SK-MEL-5 (cell line): ENCODE measurements at places on chromosomes 3 and 15. TPM values are rescaled to one million over a fixed set of nuclear protein-coding genes. Genes with fewer than 3 reads are reported as not detected.

GRCh38 chr3:48273594-48274211 lies 32.8 kb downstream of the ZNF589 start:
- DNase-seq: peak; percentile 76

DNA sequence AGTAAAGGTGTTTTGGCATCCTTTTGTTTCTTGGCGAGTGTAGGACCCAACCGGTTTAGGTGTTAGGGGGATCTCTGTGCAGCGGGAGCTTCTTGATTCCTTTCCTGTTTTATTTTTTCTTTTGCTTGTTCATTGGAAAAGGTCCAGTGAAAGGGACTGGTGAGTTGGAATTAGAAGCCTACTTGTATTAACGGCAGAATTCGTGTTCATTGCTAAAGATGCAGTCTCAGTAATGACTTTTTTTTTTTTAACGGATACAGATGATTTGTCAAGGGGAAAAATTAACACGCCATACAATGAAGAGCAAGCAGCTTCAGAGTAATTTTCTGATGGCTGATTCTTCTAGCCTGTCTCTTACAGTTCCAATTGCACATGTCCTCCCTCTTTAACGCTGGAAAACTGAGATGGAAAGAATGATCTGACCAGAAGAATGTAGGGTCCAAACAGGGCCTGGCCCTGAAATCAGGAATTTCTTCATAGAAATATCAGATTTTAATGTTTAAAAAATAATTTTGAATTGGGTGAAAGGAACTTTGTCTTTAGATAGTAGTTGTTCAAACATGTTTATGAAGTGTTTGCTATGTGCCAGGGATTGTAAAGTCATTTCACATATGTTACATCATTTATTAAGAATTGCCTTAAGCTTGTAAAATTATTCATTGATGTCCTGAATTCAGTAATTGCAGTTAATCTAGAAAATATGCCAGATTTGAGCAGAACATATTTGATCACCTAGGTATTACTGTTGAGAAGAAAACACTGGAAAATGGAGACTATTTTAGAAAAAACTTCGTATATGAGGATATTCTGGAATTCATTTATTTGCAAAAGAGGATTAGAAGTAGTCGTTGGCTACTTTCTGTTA lies 1.4 kb downstream of the MAPK6 start:
- no peak for DNase-seq

GRCh38 chr15:67161881-67162280 lies 92.6 kb downstream of the AAGAB start:
- no peak for DNase-seq

- DNase-seq: no peak
Observed at GRCh38 chr3:126542340-126543241, 16.1 kb downstream of the C3orf22 start.

DNA sequence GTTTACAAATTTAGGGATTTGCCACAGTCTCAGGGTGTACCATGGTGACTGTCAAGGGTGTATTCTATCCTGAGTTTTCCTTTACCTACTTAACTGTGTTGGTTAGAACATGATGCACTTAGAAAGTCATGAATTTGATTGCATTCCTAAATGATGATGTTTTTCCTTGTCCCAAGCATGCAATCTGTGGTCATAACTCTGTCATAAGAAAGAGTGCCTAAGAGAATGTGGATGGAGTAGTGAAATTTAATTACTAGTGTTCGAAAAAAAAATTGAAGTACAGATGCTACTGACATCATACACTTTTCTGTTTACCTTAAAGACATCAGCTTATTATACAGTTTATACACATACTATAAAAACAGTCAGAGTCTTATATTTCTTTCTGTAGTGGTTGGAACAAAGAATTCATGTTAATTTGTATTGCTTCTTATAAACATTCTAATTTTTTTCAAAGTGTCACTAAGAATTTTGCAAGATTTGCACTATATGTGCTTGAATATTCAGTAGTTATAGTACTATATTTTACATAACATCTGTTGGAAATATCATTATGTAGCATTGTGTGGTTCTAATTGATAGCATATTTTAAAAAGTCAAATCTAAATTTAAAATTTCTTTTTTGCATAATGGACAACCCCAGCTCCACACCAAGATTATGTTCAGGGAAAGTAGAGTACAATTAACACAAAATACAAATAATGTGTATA lies 231.3 kb upstream of the KCNMB2 start:
- DNase-seq: no peak

- no peak for DNase-seq
Observed at GRCh38 chr3:13072600-13073325, 466 bp downstream of the IQSEC1 start.

DNA sequence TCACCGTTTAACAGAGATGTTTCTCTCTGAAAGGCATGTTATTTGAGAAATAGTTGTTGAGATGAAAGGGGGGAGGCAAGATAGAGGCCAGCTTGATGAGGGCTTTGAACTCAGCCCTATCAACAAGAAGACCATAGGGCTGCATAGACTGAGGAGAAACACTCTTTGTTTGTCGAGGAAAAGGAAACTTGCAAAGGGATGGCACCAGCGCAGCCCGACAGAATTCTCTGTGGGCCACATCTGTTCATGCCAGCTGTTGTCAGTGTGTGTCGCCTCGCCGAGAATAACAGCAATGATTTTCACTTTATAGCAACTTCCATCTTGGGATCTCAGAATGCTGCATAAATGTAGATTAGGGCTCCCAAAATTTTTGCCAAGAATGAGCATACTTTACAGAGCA lies 478.3 kb upstream of the TPRG1 start:
- DNase-seq: no peak

- peak; percentile 6 for DNase-seq
Observed at GRCh38 chr3:141498598-141499223, 11.9 kb downstream of the RASA2 start.

DNA sequence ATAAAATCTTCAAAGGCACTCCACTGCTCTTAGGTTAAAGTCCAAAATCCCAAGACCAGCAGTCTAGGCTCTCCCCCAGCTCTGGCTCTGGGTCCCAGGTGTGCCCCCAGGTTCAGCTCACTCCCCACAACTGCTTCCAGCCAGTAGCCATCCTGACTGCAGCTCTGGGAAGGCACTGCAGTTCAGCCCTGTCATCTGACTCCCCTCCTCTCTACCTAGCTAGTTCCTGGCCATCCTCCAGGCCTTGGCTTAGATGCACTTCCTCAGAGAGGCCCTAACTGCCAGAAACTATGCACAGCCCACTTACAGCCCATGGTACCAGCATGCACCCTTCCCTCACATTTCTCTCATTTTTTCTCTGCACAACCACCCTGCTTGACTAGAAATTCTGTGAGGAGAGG lies 25.5 kb downstream of the TBC1D2B start:
- DNase-seq: no peak

DNA sequence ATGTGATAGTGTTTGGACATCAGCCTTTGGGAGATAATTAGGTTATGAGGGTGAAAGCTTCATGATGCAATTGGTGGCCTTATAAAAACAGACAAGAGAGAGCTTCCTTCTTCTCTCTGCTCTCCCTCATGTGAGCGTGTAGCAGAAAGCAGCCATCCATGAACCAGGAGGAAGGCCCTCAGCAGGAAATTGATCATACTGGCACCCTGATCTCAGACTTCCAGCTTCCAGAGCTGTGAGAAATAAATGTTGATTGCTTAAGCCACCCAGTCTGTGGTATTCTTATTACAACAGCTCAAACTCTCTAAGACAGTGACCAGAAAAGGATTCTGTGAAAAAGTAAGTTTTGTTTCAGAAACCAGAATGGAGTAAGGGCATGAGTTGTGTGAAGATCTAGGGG lies 13.3 kb downstream of the STAC start:
- DNase-seq: no peak

DNA sequence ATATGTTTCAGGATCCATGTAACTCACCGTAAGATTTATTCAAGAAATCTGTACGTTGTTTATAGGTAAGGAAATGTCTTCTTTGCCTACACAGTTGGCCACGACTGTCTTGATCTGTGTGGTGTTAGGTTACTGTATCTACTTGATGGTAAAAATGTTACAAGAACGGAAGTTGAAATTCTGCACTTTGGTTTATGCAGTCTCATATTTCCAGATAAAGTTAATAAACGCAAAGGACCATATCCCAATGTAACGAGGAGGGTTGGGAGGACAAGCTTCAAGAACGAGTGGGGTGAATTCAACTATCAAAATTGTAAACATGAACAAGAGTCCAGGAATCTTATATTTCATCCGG lies 1.0 kb downstream of the USF3 start:
- DNase-seq: no peak

GRCh38 chr15:90301707-90302300 lies 36.3 kb downstream of the NGRN start:
- no peak for DNase-seq

- DNase-seq: no peak
Observed at GRCh38 chr15:60656041-60656440, 177.1 kb upstream of the ICE2 start.

- DNase-seq: no peak
Observed at GRCh38 chr3:192915722-192916121, 1.9 kb downstream of the MB21D2 start.

DNA sequence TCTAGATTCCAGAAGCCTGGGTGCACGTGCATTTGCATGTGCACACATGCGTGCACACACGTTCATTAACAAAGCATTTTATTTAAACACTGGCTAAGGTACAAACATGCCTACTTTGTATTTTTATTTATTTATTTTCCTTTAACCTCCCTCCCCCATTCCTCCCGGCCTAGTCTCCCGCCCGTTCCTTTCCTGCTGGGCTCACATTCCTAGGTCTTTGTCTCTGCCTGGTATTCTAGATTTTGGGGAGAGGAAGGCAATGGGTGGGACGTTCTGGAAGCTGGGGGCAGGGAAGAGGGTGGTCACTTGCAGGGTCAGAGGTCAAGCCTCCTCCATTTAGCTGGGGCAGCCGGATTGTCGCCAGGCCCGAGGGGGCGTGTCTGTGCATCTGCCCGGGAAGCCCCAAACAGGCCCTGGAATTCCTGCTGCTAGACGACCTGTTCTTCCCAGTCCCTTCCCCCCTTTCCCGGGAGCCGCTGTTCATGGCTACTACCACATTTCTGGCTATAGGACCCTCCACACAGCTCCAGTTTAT lies 51.8 kb downstream of the TRIM71 start:
- DNase-seq: no peak

- peak; percentile 87 for DNase-seq
Observed at GRCh38 chr3:40179016-40179415, 130.5 kb upstream of the EIF1B start.

GRCh38 chr3:24299806-24300626 lies 194.6 kb downstream of the THRB start:
- peak; percentile 1 for DNase-seq

DNA sequence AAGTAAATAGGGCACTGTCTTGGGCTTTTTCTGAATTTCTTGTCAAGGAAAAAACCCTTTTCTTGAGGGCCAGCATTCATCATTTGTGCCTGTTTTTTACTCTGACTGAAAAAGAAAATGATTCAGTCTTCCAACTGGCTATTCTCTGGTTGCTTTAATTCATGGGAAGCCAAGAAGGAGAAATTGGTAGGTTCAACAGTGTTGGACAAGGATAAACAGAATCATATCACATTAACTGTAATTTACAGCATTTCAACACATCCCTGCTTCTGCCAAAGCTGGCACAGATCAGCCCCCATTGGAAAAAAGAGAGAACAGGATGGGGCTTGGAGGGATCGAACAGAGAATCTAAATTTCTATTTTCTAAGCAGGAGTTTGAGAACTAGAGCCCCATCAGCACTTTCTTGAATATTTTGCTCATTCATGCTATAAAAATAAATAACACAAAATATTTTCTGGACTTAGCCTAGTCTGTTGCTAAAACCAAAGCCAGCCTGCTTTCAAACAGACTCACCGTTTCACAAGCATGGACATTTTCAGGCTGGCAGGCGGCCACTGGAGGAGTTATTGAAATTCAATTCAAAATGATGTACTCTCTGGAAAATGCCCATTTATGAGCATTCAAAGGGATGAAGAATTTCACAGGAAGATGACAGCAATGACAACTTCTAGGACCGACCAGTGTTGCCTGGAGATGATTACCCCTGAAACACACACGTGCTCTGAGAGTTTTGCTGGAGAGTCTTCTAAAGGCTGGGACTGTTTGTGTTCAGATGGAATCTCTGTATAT lies 181.2 kb downstream of the WNT5A start:
- no peak for DNase-seq

- DNase-seq: no peak
Observed at GRCh38 chr15:39936187-39936586, 2.3 kb downstream of the EIF2AK4 start.

DNA sequence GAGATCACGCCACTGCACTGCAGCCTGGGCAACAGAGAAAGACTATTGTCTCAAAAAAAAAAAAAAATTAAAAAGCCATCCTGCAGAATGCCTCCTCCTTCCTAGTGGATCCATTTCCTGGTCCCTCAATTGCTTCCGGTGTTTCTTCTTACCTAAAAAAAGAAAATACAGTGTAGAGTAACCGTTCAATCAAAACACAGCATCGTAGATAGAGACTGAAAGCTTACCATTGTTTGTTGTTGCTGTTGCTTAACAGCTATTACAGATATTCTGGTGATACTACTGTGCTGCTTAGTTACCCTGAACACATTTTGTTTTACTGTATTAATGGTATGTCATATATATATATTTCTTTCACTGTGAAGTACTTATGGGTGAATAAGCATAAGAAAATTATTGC lies 105.5 kb upstream of the LRRFIP2 start:
- peak; percentile 19 for DNase-seq

GOLGA6B gene
- total RNA-seq: not detected in 2 replicates

GATM gene
- 0.85 and 2.9 TPM in 2 replicates for total RNA-seq

PAK6 gene
- not detected in 2 replicates for total RNA-seq

PAQR5 gene
- 2.3 and 2.4 TPM in 2 replicates for total RNA-seq

UQCC5 gene
- 6.6 and 11.0 TPM in 2 replicates for total RNA-seq

INKA1 gene
- total RNA-seq: 3.4 and 6.9 TPM in 2 replicates

HACD2 gene
- 13.7 and 16.7 TPM in 2 replicates for total RNA-seq

COL7A1 gene
- total RNA-seq: 0.26 and 2.0 TPM in 2 replicates

P3H2 gene
- 17.5 and 18.1 TPM in 2 replicates for total RNA-seq

GMNC gene
- not detected in 2 replicates for total RNA-seq

WDR49 gene
- not detected in 2 replicates for total RNA-seq

GALNT15 gene
- 0.13 TPM in 1 of 2 replicates, not detected in the other for total RNA-seq
